ENCODE measurements at places on chromosomes 3 and 15. TPM values are rescaled to one million over a fixed set of nuclear protein-coding genes. Genes with fewer than 3 reads are reported as not detected.

Gene SUMF1
- 61.1 TPM for total RNA-seq

Gene ZNF80
- total RNA-seq, result not detected

Gene PDZRN3
- total RNA-seq, result 27.7 TPM

Gene XCR1
- total RNA-seq, result under 0.01 TPM

Gene ZNF385D
- 0.75 TPM for total RNA-seq

Gene RCCD1
- total RNA-seq, result 18.3 TPM

Gene GNAT1
- not detected for total RNA-seq

Gene CNOT10
- total RNA-seq, result 23.2 TPM

Gene GABRB3
- total RNA-seq, result 2.7 TPM

Gene POLQ
- total RNA-seq, result 6.5 TPM

Gene CACNA2D2
- total RNA-seq, result under 0.01 TPM

Gene ZBTB47
- total RNA-seq, result 24.0 TPM

Gene HCLS1
- total RNA-seq, result 2.5 TPM

Gene TPRG1
- total RNA-seq, result 1.8 TPM

Gene CADM2
- not detected for total RNA-seq

Gene LYSMD2
- 10.0 TPM for total RNA-seq

Gene PPP1R14D
- total RNA-seq, result not detected

Gene BAHD1
- 7.3 TPM for total RNA-seq

Gene RTP3
- not detected for total RNA-seq

Gene GOLGA6L6
- total RNA-seq, result not detected

Gene GADL1
- under 0.01 TPM for total RNA-seq

Gene TRIM69
- 12.4 TPM for total RNA-seq

Gene CMTM7
- 10.0 TPM for total RNA-seq

Gene LRRC31
- not detected for total RNA-seq

Gene C2CD4A
- total RNA-seq, result 0.12 TPM

Gene SELENOK
- 24.3 TPM for total RNA-seq

Gene IL17RD
- 6.5 TPM for total RNA-seq

Gene CX3CR1
- not detected for total RNA-seq

Gene TRAT1
- 0.11 TPM for total RNA-seq

Gene SNAP23
- 67.5 TPM for total RNA-seq

Gene ALS2CL
- 1.4 TPM for total RNA-seq

Gene COL6A5
- total RNA-seq, result under 0.01 TPM

Gene GP5
- under 0.01 TPM for total RNA-seq

Gene ZNF710
- 11.5 TPM for total RNA-seq

Gene FBXO40
- total RNA-seq, result under 0.01 TPM

Gene GNAI2
- total RNA-seq, result 226 TPM
